ENCODE measurements at places on chromosomes 6 and 20. TPM values are rescaled to one million over a fixed set of nuclear protein-coding genes. Genes with fewer than 3 reads are reported as not detected.
A peak's percentile ranks its signal among the peaks of the same experiment; 100 is the strongest.

GRCh38 chr6:26307850-26308249 is 57.1 kb upstream of the BTN3A2 start:
- no peaks in the 10 kb centered on the region for H3K27me3 ChIP-seq
- peaks cover 17% of the 10 kb centered on the region for H3K4me1 ChIP-seq
- H3K4me3 ChIP-seq, result no peak overlapping the region
- no peaks in the 10 kb centered on the region for H3K36me3 ChIP-seq

DNA sequence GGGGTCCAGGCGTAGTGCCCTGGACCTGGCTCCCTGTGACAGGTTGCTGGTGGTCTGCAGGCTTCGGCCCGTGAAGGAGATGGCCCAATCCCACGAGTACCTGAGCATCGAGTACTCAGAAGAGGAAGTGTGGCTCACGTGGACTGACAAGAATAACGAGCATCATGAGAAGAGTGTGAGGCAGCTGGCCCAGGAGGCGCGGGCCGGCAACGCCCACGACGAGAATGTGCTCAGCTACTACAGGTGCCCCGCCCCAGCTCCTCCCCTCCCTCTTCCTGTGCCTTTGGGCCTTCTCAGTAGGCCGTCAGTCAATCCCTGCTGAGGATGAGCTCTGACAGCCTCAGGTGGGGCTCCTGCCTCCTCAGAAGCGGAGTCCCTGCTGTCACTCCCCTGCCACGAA is 42.6 kb downstream of the UQCC2 start:
- H3K27ac ChIP-seq, result no peak overlapping the region
- H3K4me3 ChIP-seq, result no peak overlapping the region
- no peak for DNase-seq
- H3K36me3 ChIP-seq, result peaks cover 89% of the 10 kb centered on the region

DNA sequence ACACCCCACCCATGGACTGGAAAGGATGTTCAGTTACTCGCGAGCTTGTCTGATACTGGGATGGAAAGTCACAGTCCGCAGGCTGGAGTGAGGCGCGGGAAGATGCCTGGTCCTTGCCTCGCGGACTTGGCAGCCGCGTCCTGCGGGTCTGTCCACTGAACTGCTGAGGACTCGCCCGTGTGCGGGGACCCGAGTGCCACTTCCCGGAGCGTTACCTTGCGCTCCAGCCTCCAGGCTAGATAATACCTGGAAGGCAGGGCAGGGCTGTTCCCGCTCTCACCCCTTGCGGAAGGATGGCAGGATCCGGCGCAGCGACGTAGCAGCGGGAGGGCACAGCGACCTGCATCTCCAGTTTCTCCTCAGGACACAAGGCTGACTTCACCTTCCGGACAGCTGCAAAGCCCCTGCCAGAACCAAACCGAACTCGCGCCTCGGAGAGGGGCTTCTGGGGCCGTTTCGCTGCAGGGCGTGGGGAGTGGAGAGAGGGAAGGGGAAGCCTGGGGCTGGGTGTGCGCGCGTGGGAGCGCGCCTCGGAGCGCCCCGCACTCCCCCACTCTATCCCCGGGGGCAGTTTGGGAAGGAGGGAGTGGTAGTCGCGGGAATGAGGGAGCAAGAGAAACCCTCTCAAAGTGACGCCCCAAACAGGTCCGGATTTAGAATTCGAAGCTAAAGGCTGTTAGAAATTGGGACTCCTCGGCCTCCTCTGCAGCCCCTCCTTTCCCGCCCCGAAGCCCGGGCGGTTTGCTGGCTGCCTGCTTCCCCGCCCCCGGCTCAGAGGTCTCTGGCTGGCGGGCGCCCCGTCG is at the start of gene KCNQ5:
Gene KCNQ5, plus strand, starts transcription at position 774 of the 803 bp plus-strand sequence.
- peaks cover 34% of the 10 kb centered on the region for H3K27me3 ChIP-seq
- H3K36me3 ChIP-seq, result no peaks in the 10 kb centered on the region
- DNase-seq, result no peak
- no peaks in the 10 kb centered on the region for H3K4me1 ChIP-seq
- H3K4me3 ChIP-seq, result peak within 1 kb of the TSS; percentile 47
- no peak within 1 kb of the TSS for H3K27ac ChIP-seq

GRCh38 chr20:38581013-38581412 is at the start of gene ADIG:
Gene ADIG, plus strand, starts transcription at chr20:38581197. Its CDS starts 54 bp downstream, at chr20:38581251.
- H3K4me1 ChIP-seq, result no peaks in the 10 kb centered on the region
- H3K27me3 ChIP-seq, result no peaks in the 10 kb centered on the region
- no peaks in the 10 kb centered on the region for H3K36me3 ChIP-seq

- no peaks in the 10 kb centered on the region for H3K4me1 ChIP-seq
- no peak overlapping the region for H3K4me3 ChIP-seq
- H3K27me3 ChIP-seq, result no peaks in the 10 kb centered on the region
Measured at GRCh38 chr6:34308483-34308882, 59.7 kb upstream of the SMIM29 start.

GRCh38 chr6:40915165-40915564 is 123.9 kb downstream of the UNC5CL start:
- no peaks in the 10 kb centered on the region for H3K27me3 ChIP-seq
- peaks cover 4% of the 10 kb centered on the region for H3K4me1 ChIP-seq
- DNase-seq, result no peak
- no peaks in the 10 kb centered on the region for H3K36me3 ChIP-seq

- peak overlapping the region; percentile 100 for H3K27ac ChIP-seq
- DNase-seq, result peak; percentile 85
- no peaks in the 10 kb centered on the region for H3K27me3 ChIP-seq
- H3K4me3 ChIP-seq, result peak overlapping the region; percentile 20
- H3K36me3 ChIP-seq, result no peaks in the 10 kb centered on the region
- peaks cover 86% of the 10 kb centered on the region for H3K4me1 ChIP-seq
Measured at GRCh38 chr20:31713312-31714273, 9.1 kb downstream of the BCL2L1 start.

- H3K27me3 ChIP-seq, result no peaks in the 10 kb centered on the region
- no peak for DNase-seq
- no peak overlapping the region for H3K27ac ChIP-seq
- H3K4me3 ChIP-seq, result no peak overlapping the region
- H3K36me3 ChIP-seq, result no peaks in the 10 kb centered on the region
- H3K4me1 ChIP-seq, result no peaks in the 10 kb centered on the region
Measured at GRCh38 chr6:167341038-167341583, 16.2 kb downstream of the TTLL2 start.

GRCh38 chr6:53431704-53432103 is 83.0 kb upstream of the ELOVL5 start:
- H3K36me3 ChIP-seq, result no peaks in the 10 kb centered on the region
- DNase-seq, result no peak
- H3K4me1 ChIP-seq, result no peaks in the 10 kb centered on the region

Gene DDR1
- 38.1 TPM for total RNA-seq

Gene OPN5
- not detected for total RNA-seq

Gene PRDM13
- not detected for total RNA-seq

DNA sequence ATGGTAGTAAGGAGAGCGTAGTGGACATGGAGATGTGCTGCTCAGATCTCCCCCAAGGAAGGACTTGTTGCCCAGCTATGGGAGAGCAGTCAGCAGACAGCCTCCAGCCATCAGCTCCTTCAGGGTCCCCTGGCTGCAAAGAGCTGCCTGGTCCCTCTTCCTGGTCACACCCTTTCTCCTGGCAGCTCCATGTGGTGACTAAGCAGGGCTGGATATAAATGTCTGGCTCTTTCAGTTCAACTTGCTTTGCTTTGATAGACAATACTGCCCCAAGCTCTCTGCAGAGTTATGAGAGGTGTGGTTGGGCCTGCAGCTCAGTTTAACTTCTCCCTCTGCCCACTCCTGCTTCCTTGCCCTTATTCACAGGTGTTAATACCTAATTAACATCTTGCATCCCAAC is 64.1 kb upstream of the DDR1 start:
- no peaks in the 10 kb centered on the region for H3K27me3 ChIP-seq
- no peaks in the 10 kb centered on the region for H3K4me1 ChIP-seq
- H3K36me3 ChIP-seq, result no peaks in the 10 kb centered on the region
- no peak overlapping the region for H3K27ac ChIP-seq

Gene CD83
- 5.3 TPM for total RNA-seq

Gene HLA-DPB1
- 61.8 TPM for total RNA-seq

Gene TSPO2
- total RNA-seq, result not detected

- no peaks in the 10 kb centered on the region for H3K36me3 ChIP-seq
- H3K27ac ChIP-seq, result no peak overlapping the region
- no peaks in the 10 kb centered on the region for H3K4me1 ChIP-seq
Measured at GRCh38 chr6:38434051-38434450, 205.7 kb downstream of the BTBD9 start.

Gene APMAP
- 45.3 TPM for total RNA-seq

DNA sequence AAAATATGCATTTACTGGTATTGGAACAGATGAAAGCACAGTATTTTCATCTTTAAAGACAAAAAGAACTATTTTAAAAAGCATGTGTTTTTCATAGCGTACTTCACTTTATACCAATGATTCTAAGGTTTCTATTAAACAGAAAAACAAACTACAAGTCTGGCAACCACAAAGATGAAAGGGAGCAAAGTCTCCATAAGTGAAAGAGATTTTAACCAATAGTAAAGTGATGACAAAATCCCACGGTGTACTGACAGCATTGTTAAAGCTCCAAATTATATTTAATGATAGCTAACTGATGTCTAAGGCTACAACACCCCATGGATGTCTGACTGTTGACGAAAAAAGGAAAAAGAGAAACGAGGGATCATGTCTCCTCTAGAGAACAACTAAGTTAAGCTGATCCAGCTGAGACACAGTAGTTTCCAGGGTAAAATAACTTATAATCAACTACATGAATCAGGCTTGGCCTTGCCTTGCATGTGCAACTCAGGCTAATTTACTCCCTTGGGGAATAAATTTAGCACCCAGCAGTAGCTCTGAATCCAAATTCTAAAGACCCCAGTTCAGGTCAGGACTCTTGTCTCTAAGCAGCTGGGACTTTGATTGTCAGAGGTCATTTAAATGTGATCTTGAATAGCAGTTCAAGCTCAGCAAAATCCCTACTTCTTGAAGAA is 56.0 kb upstream of the TAB2 start:
- H3K36me3 ChIP-seq, result no peaks in the 10 kb centered on the region
- H3K27me3 ChIP-seq, result no peaks in the 10 kb centered on the region
- no peak for DNase-seq
- H3K27ac ChIP-seq, result no peak overlapping the region

Gene CDH4
- 0.78 TPM for total RNA-seq

- H3K4me3 ChIP-seq, result no peak overlapping the region
- H3K36me3 ChIP-seq, result no peaks in the 10 kb centered on the region
- no peak for DNase-seq
- H3K27ac ChIP-seq, result no peak overlapping the region
- H3K27me3 ChIP-seq, result peaks cover 17% of the 10 kb centered on the region
Measured at GRCh38 chr20:52975803-52976531, 3.8 kb downstream of the TSHZ2 start.

DNA sequence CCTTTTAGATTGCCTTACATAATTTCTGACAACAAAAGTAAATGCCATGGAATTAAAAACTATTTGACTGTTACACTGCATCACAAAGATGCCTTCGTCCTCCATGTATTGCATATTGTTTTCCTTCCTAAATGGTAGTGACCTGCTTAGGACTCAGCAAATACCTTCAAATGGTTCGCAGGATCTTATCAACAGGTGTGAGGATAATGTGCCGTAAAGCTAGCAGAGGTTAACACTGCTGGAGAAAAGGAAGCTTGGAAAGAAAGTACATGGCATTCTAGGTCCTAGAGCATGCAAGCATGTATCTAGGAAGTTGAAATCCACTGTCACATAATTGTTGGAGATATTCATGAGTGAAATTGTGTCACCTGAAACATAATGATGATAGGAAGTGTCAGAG is 5.5 kb downstream of the CLVS2 start:
- peaks cover 5% of the 10 kb centered on the region for H3K4me1 ChIP-seq
- no peaks in the 10 kb centered on the region for H3K36me3 ChIP-seq
- H3K4me3 ChIP-seq, result no peak overlapping the region
- H3K27me3 ChIP-seq, result peaks cover 16% of the 10 kb centered on the region

DNA sequence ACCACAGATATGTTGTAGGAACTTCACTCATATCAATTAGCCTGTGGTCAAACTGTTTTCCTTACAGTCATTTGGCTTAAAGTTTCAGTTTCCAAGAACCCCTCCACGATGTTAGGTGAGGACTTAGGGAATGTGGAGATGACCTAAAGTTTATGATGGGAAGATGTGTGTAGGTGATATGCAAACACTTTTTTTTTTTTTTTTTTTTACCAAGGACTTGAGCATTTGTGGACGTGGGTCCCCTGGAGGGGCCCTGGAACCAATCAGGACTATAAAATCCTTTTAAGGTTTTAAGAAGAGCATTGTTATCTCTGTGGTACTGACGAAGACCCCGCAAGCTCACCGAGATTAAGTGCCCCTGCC is 478 bp upstream of the MTHFD1L start:
- H3K4me3 ChIP-seq, result peak overlapping the region; percentile 33
- DNase-seq, result no peak
- peak overlapping the region; percentile 82 for H3K27ac ChIP-seq

GRCh38 chr20:63191400-63191799 is 24.5 kb downstream of the YTHDF1 start:
- H3K27ac ChIP-seq, result no peak overlapping the region
- H3K36me3 ChIP-seq, result no peaks in the 10 kb centered on the region
- no peak for DNase-seq
- no peaks in the 10 kb centered on the region for H3K27me3 ChIP-seq
- no peak overlapping the region for H3K4me3 ChIP-seq
- no peaks in the 10 kb centered on the region for H3K4me1 ChIP-seq

DNA sequence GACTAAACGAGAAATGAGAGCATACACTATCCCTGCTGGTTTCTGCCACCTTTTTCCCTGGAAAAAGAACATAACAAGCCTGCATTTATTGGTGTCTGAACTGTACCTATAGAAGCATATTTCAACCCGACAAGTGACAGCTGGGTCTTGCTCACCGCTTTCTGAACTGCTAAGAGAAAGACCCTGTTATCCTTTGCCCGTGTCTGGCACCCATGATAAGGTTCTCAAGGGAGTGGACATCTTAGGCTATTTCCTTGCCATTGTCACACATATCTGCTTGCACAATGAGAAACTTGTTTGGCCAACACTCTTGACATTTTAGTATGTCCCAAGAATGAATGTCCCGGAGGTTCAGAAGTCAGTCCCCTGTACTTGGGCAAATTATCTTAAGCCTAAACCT is 19.3 kb downstream of the RIPOR2 start:
- DNase-seq, result no peak
- no peak overlapping the region for H3K4me3 ChIP-seq
- peaks cover 6% of the 10 kb centered on the region for H3K4me1 ChIP-seq
- H3K27me3 ChIP-seq, result peaks cover 7% of the 10 kb centered on the region

DNA sequence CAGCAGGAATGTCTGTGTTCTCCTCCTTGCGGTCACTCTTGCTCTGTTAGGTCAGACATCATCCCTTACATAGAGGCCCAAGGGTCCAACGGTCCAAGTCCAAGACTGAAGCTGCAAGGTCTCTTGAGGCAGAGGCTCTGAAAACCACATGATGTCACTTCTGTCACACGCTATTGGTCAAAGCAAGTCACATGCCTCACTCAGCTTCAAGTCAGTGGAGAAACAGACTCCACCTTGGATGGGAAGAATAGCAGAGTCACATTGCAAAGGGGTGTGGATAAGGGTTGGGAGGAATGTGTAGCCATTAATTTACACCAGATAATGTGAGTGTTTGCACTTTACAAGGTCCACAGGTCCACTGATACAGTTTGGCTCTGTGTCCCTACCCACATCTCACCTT is 17.5 kb downstream of the SLC52A3 start:
- no peak for DNase-seq
- no peaks in the 10 kb centered on the region for H3K4me1 ChIP-seq
- H3K4me3 ChIP-seq, result no peak overlapping the region

Measured in tibial nerve (tissue), 4 donors.